Anterior cingulate cortex (tissue), 58 donors: ENCODE measurements at places on chromosomes 6 and 20.

GRCh38 chr20:38109591-38110524 is 55.2 kb downstream of the TGM2 start:
- no peak for DNase-seq

GRCh38 chr6:159984268-159984786 is 15.4 kb downstream of the IGF2R start:
- no peak for DNase-seq

DNA sequence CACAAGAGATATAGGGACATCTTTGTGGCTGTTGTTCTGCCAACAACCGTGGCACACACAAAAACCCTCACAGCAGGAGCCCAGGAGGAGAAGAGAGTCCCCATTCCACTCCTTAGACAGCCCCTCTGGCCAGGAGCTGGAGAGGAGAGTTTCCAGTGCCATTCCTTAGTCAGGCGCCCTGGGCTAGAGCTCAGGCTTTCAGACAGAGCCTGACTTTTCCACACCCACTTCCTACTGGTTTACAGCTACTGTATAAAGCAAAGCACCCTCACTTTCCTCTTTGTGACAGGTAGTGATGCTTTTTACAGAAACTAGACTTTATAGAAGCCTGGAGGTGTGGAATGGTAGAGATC is 145.9 kb downstream of the SYCP2 start:
- DNase-seq, result no peak

- DNase-seq, result no peak
These were observed 34.1 kb upstream of the SPACA1 start for GRCh38 chr6:88013554-88013953.

GRCh38 chr6:70336996-70337742 is 34.3 kb upstream of the COL9A1 start:
- DNase-seq, result no peak

DNA sequence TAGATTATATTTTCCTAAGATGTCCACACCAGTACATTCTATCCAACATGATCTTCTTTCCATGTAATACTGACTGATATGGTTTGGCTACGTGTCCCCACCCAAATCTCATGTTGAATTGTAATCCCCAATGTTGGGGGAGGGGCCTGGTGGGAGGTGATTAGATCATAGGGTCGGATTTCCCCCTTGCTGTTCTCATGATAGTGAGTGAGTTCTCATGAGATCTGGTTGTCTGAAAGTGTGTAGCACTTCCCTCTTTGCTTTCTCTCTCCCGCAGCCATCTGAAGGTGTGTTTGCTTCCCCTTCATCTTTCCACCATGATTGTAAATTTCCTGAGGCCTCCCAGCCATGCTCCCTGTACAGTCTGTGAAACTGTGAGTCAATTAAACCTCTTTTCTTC is 12.2 kb upstream of the HBS1L start:
- DNase-seq, result no peak

DNA sequence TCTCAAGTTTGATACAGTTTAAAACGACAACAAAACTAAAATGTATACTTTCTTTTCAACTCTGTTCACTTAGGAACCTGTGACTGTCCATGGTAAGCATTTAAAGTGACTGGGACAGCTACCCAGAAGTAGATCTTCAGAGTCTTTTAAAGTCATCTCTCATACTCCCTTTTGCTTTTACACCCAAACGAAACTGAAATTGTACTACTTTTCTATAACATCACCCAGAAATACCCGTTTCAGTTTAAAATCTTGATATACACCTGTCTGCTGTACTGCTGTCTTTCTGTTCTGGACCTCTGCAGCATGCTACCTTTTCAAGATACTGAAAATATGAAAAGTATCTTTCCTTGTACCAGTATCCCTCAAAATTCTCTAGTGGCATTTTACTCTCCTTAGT is 170.4 kb upstream of the THEMIS start:
- no peak for DNase-seq

GRCh38 chr6:145784683-145785082 is 29.9 kb downstream of the FBXO30 start:
- DNase-seq, result no peak

- no peak for DNase-seq
These were observed 43.0 kb upstream of the TMEM200A start for GRCh38 chr6:130322673-130323268.

DNA sequence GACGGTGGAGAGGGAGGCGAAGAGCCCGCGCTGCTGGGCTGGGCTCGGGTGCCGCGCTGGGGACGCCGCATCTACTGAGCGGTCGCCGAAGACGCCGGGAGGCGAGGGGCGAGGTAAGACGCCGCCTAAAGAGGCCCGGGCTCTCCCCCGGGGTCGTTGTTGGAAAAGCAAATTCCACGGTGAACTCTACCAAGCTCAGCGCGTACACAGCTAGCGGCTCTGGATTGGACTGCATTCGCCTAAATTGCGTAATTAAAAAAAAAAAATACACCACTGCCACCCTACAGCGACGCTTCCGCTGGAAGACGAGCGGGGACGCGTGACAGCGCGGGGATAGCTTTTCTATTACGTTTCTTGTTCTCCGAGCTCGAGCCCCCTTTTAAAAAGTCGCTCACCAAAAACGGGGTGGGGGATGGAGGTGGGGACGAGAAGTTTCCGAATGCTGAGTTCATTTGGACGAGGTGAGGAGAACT is 92.0 kb upstream of the PRDM1 start:
- peak; percentile 43 for DNase-seq

- no peak for DNase-seq
These were observed 265.2 kb upstream of the RIN2 start for GRCh38 chr20:19492687-19493336.

GRCh38 chr6:43246301-43247113 is 3.2 kb downstream of the TTBK1 start:
- DNase-seq, result peak; percentile 80
